G401 (cell line): ENCODE measurements at places on chromosomes 6 and 20. TPM values are rescaled to one million over a fixed set of nuclear protein-coding genes. Genes with fewer than 3 reads are reported as not detected.

The IL17A gene
- total RNA-seq: not detected in 2 replicates

The DDAH2 gene
- 141 and 183 TPM in 2 replicates for total RNA-seq

The SIRT5 gene
- total RNA-seq: 9.7 and 13.9 TPM in 2 replicates

The KIF25 gene
- not detected in 2 replicates for total RNA-seq

The MCCD1 gene
- 2.1 TPM in 1 of 2 replicates, not detected in the other for total RNA-seq

The ARFGEF3 gene
- total RNA-seq: not detected in 2 replicates

The MAP3K4 gene
- total RNA-seq: 20.4 and 29.1 TPM in 2 replicates

The PGK2 gene
- not detected in 2 replicates for total RNA-seq
